ENCODE measurements at places on chromosomes 2 and 18.
A peak's percentile ranks its signal among the peaks of the same experiment; 100 is the strongest.

DNA sequence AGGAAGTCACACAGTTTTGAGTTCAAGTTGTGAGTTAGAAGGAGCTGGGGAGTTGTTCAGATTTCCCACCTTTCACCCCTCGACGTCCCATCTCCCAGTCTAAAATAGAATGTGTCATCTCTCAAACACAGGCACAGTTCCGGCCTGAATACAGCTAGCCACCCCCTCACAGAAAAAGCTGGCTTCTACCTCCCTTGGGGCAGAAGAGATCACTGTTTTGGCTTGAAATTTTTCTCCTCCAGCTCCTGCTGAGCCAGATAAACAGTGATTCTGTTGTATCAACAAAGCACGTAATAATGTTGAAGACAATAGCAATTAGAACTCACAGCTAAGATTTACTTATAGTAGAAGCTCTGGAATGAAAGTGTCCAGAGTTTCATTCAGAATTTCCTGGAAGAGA is 74.7 kb downstream of the KIAA2012 start:
- DNase-seq: no peak

DNA sequence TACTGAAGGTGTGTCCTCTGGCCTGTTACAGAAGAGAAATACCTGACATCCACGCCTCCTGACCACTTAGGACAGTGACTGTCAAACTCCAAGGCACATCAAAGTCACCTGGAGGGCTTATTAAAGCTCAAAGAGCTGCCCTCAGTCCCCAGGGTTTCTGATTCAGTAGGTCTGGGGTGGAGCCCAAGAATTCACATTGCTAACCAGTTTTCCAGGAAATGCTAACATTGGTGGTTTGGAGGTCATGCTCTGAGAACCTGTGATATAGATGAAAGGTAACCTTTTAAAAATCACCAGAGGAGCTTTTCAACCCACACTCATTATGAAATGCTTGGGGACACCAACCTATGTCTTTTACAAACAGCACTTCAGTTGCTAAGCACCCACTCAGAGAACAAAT is 172.3 kb downstream of the ALK start:
- no peak for DNase-seq

DNA sequence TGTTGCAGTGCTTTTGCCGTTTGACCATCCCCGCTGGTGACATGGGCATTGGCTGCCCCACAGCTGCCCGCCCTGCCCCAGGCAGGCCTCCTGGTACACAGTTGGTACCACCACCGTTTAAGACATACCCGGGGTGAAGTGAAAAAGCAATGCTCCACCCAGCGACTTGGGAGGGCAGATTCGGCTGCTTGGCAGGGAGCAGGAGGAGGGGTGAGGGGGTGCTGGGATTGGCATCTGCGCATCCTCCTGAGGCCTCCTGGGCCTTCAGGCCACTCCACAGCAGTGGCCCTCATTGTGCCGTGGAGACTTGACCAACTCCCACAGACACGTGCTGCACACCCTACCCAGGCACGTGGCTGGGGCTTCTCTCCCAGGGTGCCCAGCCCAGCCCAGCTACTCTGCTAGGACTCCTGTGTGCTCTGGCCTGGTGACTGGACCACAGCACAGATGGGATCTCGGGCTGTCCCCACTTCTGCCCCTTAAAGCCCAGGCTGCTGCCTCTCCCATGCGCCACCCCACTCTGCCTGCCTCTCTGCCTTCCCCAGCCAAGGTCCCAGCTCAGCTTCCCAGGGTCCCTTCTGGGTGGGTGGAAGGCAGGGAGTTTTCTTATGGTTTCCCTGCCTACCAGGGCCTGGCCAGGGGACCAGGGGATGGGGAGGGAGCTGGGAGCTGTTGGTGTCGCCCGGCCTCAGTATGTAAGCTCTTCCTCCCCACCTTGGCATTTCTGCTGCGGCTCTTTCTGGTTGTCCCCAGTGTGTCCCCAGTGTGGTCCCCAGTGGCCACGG is 157.0 kb upstream of the HS6ST1 start:
- DNase-seq: no peak

- DNase-seq: no peak
Measured at GRCh38 chr18:55475916-55476315, 112.1 kb downstream of the TCF4 start.

GRCh38 chr2:199115169-199115568 is 342.6 kb downstream of the SATB2 start:
- DNase-seq: no peak

DNA sequence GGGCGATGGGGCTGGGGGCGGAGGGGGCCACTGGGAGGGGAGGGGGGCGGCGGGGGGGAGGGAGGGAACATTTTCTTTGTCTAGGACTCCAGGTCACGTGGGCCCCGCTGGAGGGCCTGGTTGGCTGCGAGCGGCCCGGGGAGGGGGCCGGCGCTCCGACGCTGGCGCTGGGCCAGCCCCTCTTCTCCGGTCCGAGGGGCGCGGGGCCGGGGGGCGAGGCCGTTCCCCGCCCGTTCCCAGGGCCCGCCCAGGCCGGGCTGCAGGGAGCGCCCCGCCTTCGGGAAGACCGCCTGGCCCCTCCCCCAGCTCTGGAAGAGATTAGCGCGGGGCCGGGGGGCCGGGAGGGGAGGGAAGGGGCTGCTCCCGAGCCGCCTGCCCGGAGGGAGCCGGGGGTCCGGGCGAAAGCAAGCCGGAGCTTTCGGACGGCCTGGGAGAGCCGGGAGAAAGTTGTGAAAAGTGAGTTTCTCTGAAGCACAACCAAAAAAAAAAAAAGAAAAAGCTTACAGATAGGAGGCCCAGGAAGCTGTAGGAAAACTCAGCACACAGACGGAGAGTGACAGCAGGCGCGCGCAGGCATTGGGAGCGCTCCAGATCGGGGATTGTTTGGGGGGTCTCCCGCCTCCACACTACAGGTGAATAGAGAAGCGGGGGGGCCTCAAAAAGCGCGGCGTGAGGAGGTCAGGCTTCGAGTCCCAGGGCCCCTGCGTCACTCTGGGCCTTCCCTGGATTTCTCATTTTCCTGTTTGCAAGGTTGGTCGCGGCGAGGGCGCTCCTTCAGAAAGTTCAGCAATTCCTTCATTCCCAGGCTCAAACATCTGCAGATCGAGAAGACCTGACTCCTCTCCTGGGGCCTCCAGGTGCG is 84.1 kb upstream of the POMC start:
- peak; percentile 65 for DNase-seq

- DNase-seq: no peak
Measured at GRCh38 chr2:120346026-120346666, at the start of gene INHBB. Gene INHBB, plus strand, starts transcription at chr2:120346136. Its CDS starts 53 bp downstream, at chr2:120346189.

DNA sequence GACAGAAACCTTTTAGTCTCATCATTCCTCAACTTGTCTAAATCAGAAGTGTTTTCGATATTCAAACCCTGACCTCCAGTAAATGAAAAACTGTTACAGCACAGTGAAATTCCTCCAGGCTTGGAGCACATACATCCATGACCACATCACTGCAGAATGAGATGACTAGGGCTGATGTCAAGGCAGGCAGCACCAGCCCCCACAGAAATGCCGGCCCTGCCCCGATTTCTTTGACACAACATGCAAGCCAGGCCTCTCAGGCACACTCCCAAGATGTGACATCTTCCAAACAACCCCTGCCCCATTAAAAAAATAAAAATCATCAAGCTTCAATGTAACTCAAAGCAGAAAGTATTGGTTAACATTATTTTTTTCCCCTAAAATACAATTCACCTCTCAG is 103.3 kb downstream of the CTAGE1 start:
- DNase-seq: no peak

GRCh38 chr2:169112841-169113240 is 43.5 kb downstream of the DHRS9 start:
- no peak for DNase-seq

DNA sequence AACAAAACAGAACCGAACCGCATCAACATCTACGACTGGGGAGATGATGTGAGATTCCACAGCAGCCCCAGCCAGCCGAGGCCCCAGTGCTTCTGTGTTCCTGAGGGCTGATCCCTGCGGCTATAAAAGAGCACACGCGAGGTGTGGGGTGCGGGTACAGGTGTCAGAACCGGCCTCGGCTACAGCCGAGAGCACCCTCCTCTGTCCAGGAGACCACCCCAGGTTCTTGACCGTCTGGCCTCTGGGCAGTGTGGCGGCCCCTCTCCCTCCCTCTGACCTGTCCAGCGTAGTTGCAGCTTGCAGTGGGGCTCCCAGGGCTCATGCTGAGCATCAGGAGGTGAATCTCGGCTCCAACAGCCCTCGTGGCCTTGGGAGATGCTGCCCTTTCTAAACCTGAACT is 23.7 kb downstream of the RTP5 start:
- DNase-seq: no peak
